ENCODE measurements at places on chromosomes 4 and X. TPM values are rescaled to one million over a fixed set of nuclear protein-coding genes. Genes with fewer than 3 reads are reported as not detected.

CDKL2 gene
- 0.55 TPM for total RNA-seq

DNA sequence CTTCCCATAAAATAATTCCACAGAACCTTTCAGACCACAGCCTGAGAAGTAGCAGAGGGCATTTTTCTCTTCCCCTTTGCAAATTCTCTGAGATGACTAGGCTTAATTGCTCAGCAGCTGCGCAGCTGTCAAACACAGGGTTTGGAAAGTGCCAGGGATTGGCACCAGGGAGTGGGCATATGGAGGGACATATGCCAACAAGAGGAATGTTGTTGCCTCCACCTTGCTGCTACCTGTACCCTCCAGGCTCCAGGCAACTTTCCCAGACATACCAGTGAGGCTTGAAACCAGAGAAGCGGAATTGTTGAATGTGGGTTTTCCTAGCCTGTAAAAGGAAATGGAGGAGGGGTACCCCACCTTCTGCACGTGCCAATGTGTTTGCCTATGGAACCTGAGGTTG lies 256.2 kb upstream of the GPR101 start:
- no peaks in the 10 kb centered on the region for H3K36me3 ChIP-seq
- H3K27ac ChIP-seq: no peak overlapping the region
- H3K4me1 ChIP-seq: no peaks in the 10 kb centered on the region
- H3K4me3 ChIP-seq: no peak overlapping the region
- DNase-seq: no peak

DNA sequence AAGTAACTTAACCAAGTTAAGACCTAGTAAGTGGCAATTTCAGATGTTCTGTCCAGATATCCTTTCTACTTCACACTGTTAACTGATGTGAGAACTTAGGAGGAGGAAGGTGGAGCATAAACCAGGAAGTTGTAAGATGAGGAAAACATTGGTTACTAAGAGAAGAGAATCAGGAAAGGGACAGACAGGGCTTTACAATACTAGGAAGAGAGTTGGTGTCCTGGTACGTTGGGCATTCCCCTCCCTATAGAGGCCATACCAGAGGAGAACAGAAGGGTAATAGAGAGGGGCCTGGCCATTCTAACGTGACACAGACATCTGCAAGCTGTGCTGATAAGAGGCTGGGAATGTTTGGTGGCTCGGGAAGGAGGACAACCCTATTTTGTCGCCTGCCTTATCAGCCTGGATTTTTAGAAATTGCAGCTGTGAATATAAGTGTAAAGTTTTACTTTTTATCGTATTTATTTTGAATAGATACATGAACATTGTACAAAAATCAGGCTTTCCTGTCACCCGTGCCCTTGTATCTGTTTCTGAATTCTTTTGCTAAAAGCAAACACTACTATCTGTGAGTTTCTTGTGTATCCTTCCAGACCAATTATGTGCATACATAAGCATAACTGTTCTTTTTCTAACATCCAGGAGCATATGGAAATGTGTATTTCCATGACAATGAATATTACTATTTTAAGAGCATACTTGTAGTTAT lies 53.5 kb upstream of the HPRT1 start:
- no peak overlapping the region for H3K4me3 ChIP-seq
- peak; percentile 51 for DNase-seq
- H3K4me1 ChIP-seq: peaks cover 8% of the 10 kb centered on the region
- no peaks in the 10 kb centered on the region for H3K36me3 ChIP-seq
- H3K27ac ChIP-seq: peak overlapping the region; percentile 45

GRCh38 chr4:147901916-147902315 lies 170.0 kb downstream of the ARHGAP10 start:
- no peak for DNase-seq
- no peaks in the 10 kb centered on the region for H3K4me1 ChIP-seq
- H3K4me3 ChIP-seq: no peak overlapping the region
- H3K36me3 ChIP-seq: no peaks in the 10 kb centered on the region
- no peak overlapping the region for H3K27ac ChIP-seq
- no peaks in the 10 kb centered on the region for H3K27me3 ChIP-seq

- no peaks in the 10 kb centered on the region for H3K4me1 ChIP-seq
- H3K36me3 ChIP-seq: no peaks in the 10 kb centered on the region
- DNase-seq: no peak
- H3K4me3 ChIP-seq: no peak overlapping the region
- H3K27ac ChIP-seq: no peak overlapping the region
These were observed 22.4 kb upstream of the IL21 start for GRCh38 chr4:122643257-122643656.

- H3K36me3 ChIP-seq: no peaks in the 10 kb centered on the region
- no peaks in the 10 kb centered on the region for H3K27me3 ChIP-seq
- no peak overlapping the region for H3K27ac ChIP-seq
- no peak overlapping the region for H3K4me3 ChIP-seq
- no peaks in the 10 kb centered on the region for H3K4me1 ChIP-seq
- no peak for DNase-seq
These were observed 72.1 kb downstream of the IDS start for GRCh38 chrX:149433051-149433450.

DNA sequence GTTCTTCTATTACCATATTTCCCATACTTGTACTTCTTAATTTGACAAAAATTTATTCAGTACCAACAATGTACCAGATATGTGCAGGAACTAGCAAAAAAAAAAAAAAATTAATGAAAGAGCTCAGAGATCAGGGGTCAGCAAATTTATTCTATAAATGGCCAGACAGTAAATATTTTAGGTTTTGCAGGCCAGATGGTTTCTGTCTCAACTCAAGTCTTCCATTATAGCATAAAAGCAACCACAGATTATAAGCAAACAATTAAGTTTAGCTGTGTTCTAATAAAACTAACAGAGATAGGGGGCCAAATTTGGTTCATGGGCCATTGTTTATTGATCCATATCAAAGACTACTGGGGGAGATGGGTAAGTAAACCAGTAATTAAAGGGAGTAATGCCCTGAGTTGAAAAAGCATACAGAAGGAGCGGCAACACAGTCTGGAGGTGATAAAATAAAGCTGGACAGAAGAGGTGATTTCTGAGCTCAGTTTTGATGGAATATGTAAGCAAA lies 19.3 kb downstream of the NEK1 start:
- no peak overlapping the region for H3K27ac ChIP-seq
- DNase-seq: no peak
- no peaks in the 10 kb centered on the region for H3K27me3 ChIP-seq

- no peak overlapping the region for H3K4me3 ChIP-seq
- no peaks in the 10 kb centered on the region for H3K4me1 ChIP-seq
- no peaks in the 10 kb centered on the region for H3K27me3 ChIP-seq
- DNase-seq: no peak
These were observed 180.0 kb upstream of the GIMD1 start for GRCh38 chr4:106548446-106549044.

DNAAF6 gene
- not detected for total RNA-seq

GRCh38 chr4:54541426-54542118 lies 116.2 kb upstream of the KIT start:
- H3K4me3 ChIP-seq: no peak overlapping the region
- no peak for DNase-seq
- H3K27me3 ChIP-seq: peaks cover 5% of the 10 kb centered on the region
- H3K36me3 ChIP-seq: no peaks in the 10 kb centered on the region

UGT2B10 gene
- total RNA-seq: not detected

DNA sequence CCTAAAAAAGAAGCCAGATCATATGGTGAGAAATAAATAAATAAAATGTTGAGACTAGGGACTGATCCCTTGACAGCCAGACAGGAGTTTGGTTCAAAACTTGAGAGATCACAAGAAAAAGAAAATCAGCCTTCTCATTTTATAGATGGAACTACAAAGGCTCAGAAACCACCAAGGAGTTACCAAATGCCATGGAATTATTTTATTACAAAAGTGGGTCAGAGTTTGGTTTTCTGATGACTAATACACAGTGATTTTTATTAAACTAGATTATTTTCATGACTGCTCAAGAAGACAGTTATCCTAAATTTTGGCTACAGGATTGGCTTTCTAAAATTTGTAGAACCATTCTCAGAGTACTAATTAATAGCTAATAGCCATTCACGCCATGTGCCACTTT lies 6.2 kb downstream of the CXCL1 start:
- no peaks in the 10 kb centered on the region for H3K27me3 ChIP-seq
- no peak overlapping the region for H3K4me3 ChIP-seq
- H3K36me3 ChIP-seq: no peaks in the 10 kb centered on the region
- H3K27ac ChIP-seq: no peak overlapping the region
- DNase-seq: no peak

DNA sequence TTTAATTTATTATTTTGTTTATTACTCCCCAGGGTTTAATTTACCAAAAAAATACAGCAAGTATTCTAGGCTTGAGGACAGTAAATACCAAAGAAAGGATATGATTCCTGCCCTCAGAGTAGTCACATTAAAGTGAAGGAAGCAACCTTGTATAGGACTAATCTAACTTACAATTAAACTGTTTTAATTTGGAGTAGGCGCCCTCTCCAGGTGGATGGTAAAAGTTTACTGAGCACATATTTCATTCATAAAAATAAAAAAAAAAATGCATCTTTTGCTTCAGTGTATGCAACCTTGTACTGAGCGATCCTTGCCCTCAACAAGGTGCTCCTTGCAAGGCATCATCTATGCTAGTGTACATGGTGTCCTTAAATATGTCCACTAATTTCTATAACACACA lies 72.0 kb upstream of the MAGEB16 start:
- H3K4me3 ChIP-seq: no peak overlapping the region

- peaks cover 29% of the 10 kb centered on the region for H3K4me1 ChIP-seq
- H3K4me3 ChIP-seq: no peak overlapping the region
- H3K36me3 ChIP-seq: no peaks in the 10 kb centered on the region
- H3K27ac ChIP-seq: peak overlapping the region; percentile 97
- DNase-seq: peak; percentile 69
These were observed 98.1 kb upstream of the OTUD4 start for GRCh38 chr4:145278341-145279121.

Measured in endothelial cell of umbilical vein (primary cell).